ENCODE measurements at places on chromosomes 4 and X.

DNA sequence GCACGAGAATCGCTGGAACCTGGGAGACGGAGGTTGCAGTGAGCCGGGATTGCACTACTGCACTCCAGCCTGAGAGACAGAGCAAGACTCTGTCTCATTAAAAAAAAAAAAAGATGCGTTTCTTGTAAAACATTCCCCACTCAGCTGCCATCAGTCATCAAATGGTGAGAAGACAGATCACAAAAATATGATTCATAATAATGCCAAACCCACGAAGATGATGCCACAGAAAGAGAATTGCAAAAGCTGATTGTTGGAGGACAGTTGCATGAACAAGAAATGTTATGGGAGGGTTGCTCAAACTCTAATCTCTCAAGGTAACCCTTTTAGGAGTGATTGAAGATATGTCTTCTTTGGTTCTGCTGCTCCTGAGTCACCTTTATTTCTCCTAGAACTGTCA is 21.4 kb upstream of the SMIM14 start:
- DNase-seq, result no peak

DNA sequence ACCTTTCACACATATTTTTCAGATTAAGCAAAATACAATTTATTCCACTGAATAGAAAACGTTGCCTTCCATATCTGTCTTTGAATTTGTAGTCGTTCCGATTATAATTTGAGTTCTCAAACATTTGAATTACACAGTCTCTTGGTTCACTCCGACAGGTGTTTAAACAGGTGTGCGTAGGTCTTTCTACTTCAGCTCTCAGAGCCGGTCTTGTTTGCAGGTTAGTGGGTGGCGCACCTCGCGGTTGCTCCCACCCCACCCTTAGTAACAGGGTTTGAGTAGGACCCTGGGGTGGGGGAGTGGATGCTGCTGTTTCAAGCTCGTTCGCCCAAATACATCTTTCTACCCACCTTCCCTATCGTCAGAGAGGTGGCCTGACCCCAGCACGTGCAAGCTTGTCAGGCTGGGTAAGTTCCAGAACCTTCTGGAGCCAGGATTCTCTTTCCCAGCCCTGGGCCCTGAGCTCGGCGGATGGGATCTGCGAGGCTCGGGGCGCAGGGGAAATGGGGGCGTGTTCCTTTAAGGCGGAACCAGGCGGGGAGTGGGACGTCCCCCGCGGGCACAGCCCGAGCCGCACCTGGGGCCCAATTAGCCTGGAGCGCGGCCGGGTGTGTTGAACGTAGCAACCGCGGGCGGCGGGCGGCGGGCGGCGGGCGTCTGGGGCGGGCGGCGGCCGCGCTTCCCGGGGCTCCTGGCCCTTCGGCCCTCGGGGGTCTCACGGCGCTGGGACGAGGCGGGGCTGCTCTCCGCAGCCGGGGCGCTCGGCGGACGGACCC is at the start of gene FAM149A:
FAM149A (plus strand) TSS at position 591 of the 776 bp plus-strand sequence.
- peak; percentile 56 for DNase-seq

DNA sequence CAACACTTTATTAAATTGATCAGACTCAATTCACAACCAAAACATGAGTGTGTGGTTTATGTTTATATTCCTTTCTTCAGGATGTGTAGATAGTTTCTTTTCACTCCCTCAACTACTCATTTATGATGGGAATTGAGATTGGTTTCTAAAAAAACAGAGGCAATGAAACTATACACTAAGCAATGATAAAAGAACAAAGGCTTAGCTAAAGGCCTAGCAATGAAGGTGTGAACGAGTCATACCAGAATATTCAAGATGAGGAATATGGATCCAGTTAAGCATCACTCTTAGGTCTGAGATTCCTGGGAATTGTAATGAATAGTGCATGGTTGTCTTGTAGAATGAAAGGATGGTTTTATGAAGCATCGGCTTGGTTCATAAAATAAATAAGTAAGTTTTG is 17.5 kb upstream of the RASL11B start:
- DNase-seq, result no peak

DNA sequence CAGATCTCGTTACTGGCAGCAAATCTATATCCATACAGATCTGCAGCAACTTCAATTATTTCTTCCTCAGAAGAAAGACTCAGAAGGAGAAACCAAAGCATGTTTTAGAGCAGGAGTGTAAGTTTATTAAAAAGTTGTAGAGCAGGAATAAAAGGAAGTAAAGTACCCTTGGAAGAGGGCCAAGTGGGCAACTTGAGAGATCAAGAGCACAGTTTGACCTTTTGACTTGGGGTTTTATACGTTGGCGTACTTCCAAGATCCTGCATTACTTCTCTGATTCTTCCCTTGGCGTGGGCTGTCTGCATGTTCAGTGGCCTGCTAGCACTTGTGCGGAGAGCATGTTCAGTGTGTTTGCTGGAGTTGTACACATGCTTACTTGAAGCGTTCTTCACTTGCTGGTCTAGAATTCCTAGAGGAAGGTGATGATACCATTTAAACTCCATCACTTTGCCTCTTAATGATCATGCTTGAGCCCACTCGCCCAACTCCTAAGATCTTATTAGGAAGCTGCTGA is 1114.7 kb upstream of the PABPC4L start:
- DNase-seq, result no peak

DNA sequence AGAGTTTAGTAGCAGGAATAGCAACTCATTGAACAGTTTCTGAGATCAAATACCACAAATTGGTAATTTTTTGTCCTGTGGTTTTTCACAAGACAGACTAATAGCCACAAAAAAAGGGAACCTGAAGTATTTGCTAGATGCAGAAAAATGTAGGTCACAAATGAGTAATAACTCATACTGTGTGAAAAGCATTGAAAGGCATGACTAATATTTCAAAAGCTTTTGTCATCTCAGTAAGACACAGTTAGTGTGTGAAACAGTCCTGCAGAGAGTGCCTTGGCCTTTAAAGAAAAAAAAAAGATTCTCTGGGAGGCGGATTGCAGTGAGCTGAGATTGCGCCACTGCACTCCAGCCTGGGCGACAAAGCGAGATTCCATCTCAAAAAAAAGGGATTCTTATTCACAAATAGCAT is 31.4 kb upstream of the SLC25A31 start:
- DNase-seq, result no peak

DNA sequence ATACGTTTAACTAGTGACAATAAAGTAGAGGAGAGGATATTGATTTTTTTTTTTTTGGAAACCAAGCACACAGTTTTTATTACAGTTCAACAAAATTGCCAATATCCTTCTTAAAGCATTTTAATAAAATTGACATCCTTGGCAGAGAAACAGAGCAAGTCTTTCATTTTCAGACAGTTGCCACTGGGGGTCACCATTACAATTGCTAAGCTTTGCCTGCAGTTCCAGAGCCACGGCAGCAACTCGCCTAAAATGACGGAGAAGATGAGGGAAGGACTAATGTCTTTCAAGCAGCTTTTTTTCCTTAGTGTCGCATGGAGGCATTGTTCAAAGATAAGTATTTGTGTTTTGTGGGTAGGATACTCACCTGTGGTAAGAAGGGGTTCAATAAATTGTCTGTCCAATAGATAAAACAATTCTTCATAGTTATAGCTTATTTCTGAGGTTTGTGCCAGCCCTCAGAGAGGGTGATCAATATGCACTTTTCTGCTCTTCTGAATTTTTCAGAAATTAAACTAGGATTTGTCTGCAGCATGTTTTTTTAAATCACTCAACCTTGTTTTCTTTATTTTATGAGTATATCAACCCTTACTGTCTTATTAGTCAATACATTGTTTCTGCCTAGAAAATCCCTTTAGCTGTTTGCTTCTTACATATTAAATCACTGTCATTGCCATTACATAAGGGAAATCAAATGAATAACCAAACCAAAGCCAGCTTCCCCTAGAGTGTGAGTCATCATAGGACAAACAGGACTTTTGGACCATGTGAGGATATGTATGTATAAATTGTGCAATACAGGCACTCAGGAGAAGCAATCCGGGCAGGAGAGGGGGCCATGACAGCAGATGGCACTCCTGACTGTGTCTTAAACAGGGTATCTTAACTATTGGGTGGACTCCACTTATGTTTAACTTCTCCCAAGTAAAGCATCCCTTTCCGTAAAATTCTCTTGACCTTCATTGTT is 508.1 kb upstream of the ARX start:
- no peak for DNase-seq

DNA sequence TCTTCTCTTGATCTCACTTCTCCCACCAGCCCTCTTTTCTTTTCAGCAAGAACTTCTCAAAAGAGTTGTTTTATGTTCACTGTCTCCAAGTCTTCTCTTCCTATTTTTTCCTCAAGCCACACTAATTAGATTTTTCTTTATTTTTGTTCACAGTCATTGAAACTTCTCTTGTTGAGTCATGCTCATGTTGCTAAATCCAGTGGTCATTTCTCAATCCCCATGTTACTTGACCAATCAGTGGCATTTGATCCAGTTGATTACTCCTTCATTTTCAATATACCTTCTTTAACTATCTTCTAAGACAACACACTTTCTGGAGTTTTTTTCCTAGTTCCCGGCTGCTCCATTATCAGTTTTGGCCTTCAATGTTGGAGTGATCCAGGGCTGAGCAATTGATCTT is 103.1 kb upstream of the LSM6 start:
- no peak for DNase-seq

Measured in activated T-cell treated with anti-CD3 and anti-CD28 coated beads, Interleukin-2, amount 50 U/mL, for 24 hours (primary cell).